ENCODE measurements at places on chromosomes 7 and 10.

DNA sequence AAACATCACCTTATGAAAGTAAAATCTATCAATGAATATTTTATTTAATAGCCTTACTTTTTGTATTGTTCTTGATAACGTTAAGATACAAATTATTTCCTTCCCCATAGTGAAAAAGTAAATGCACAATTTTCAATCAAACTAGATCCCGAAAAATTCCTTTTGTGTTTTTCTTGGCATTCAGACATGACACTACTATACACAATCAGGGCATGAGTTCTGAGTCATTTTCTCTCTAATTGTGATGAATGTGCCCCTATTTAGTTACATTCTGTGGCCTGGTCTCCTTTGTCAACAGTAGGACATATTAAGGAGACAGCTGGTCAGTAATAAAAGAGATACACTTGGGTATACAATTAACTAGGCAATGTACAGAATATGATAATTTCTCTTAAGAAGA, 19.8 kb downstream of the COL1A2 start:
- DNase-seq: no peak

DNA sequence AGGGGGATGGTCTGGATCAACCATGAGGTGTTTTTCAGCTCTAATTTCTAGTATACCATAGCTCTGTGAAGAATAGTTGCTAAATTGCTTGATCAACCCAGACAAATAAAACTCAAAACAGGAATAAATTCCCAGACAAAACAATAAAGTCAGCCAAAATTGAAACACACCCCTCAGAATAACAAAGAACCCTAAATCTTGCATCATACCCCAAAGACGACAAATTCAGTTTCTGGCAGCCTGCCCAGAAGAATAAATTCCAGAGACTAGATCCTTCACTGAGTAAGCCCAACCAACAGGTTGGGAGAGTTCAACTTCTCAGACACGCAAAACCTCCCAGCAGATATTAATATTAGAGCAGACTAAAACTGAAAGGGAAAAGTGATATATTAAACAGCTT, 11.2 kb upstream of the SEM1 start:
- no peak for DNase-seq

- DNase-seq: no peak
Observed at GRCh38 chr10:30759423-30759822, 129.9 kb upstream of the LYZL2 start.

- DNase-seq: no peak
Observed at GRCh38 chr10:1972406-1972805, 235.1 kb upstream of the ADARB2 start.

DNA sequence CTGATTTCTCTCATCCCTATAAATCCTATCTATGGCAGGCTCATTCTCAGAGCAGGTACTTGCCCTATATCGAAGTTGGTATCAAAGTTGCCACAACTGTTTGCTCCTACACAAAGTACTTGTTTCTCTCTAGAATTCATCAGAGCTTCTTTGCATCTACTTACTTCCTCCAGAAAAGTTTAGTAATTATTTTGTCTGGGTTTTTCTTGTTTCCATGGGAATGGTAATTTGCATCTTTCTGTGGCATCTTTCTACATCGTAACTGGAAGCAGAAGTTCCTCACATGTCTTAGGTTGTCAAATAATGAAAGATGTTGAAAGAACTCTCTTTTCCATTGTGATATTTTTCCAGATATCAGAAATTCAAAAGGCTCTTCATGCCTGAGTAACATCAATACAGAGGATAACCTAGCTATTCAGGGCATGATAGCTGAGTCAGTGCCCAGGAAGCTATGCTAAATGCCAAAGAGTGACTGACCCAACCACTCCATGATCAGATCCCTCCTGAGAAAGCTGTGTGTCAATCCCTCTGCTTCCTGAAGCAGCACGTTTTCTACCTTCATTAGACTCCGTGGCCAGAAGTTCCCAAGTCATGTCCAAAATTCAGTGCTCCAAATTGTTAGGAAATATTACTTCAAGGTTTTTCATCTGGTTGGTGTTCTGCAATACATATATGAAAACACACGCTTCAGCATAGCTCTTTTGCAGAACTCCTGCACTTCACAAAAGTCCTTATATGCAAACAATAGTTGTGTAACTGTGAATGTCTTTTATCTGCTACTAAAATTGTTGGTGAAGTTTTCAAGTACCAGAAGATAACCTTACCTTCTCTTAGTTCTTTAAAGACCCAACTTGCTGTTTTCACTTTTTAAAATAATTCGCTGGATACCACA, 216.5 kb downstream of the VTI1A start:
- DNase-seq: no peak

GRCh38 chr7:139180700-139181311, 50.2 kb upstream of the UBN2 start:
- DNase-seq: no peak

- DNase-seq: no peak
Observed at GRCh38 chr7:116669769-116670168, 2.2 kb upstream of the MET start.

- DNase-seq: no peak
Observed at GRCh38 chr7:121530227-121531174, 134.4 kb upstream of the FAM3C start.

- DNase-seq: no peak
Observed at GRCh38 chr7:114243646-114244045, 171.0 kb upstream of the FOXP2 start.

GRCh38 chr10:118823256-118823907, 68.6 kb upstream of the CACUL1 start:
- DNase-seq: no peak

DNA sequence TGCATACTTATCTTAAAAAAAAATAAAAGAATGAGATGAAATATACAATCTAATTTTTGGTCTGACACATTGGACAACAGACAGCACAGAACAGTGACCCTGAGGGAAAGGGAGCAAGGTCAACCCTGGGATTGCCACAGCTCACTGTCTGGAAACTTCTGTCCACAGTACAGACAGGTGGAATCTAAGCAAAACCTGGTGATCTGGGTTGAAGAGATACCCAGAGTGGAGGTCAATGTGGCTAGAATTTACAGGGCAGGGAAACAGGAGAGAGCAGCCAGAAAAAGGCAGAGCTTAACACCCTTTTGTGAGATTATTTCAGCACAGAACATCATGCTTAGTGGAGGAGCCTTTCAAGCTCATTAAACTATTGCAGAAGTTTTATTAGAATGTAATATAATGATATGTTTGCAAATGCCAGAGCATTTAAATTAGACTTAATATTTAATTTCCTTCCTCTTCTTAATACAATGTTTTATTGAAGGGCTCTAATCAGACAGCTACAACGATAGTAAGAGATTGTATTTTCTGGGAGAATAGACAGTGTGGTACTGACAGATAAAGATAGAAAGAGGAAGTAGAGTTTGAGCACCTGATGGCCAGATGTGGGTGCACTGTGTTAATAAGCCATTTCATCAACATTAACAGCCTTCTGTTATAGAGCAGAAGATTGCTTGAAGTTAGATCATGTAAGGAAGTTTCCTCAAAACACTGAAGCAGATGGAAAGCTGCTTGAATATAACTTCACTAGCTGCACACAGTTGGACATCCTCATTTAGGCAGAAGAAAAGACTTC, 309.4 kb downstream of the HGF start:
- no peak for DNase-seq
